ENCODE measurements at places on chromosomes 7 and 10.

DNA sequence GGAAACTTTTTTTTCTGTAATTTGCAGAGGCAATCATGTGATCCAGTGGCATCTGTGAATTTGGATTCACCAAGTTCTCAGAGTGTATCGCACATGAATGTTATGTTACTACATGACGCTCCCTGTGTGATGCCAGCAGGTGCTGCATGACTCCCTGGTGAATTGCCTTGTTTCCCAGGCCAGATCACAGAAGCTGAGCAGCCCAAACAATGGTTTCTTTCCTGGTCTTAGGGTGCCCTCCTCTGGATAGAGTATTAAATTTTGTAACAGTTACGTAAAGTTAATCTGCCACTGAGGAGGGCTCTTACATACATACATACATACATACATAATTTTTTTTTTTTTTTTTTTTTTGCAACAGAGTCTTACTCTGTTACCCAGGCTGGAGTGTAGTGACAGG, 3.6 kb downstream of the ZSCAN21 start:
- peak; percentile 13 for DNase-seq

GRCh38 chr10:94725871-94726270, 36.6 kb upstream of the CYP2C19 start:
- no peak for DNase-seq

GRCh38 chr10:90915766-90916075, 5.2 kb downstream of the ANKRD1 start:
- no peak for DNase-seq

- no peak for DNase-seq
Measured at GRCh38 chr7:133650069-133650468, 397.2 kb downstream of the EXOC4 start.

- DNase-seq = no peak
Measured at GRCh38 chr7:101164071-101164840, 1.1 kb downstream of the VGF start.

DNA sequence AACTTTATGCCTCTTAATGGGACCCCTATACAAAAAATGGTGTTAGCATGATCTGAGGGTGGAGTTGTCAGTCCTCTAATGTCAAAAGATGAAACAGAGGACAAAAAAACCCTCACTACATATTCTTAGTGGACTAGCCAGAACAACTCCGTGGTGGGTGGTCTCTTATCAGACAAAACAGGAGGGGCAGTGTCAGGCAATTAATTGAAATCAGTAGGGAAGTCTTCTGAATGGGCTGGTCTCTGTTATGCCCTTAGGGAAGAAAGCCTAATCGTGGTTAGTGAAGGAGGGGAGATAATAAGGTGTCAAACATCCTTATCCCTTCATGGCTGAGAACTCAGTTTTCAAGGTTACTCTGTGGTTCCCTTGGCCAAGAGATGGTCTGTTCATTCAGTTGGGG, 909.4 kb downstream of the GRID1 start:
- DNase-seq = no peak

- no peak for DNase-seq
Measured at GRCh38 chr7:116153050-116153449, 57.3 kb upstream of the TES start.

GRCh38 chr7:4091767-4092166, 590.3 kb upstream of the FOXK1 start:
- no peak for DNase-seq

GRCh38 chr10:27658788-27659187, 86.8 kb downstream of the MKX start:
- DNase-seq = no peak
